ENCODE measurements at places on chromosomes 12 and 14. TPM values are rescaled to one million over a fixed set of nuclear protein-coding genes. Genes with fewer than 3 reads are reported as not detected.

Gene APOF
- not detected for total RNA-seq

DNA sequence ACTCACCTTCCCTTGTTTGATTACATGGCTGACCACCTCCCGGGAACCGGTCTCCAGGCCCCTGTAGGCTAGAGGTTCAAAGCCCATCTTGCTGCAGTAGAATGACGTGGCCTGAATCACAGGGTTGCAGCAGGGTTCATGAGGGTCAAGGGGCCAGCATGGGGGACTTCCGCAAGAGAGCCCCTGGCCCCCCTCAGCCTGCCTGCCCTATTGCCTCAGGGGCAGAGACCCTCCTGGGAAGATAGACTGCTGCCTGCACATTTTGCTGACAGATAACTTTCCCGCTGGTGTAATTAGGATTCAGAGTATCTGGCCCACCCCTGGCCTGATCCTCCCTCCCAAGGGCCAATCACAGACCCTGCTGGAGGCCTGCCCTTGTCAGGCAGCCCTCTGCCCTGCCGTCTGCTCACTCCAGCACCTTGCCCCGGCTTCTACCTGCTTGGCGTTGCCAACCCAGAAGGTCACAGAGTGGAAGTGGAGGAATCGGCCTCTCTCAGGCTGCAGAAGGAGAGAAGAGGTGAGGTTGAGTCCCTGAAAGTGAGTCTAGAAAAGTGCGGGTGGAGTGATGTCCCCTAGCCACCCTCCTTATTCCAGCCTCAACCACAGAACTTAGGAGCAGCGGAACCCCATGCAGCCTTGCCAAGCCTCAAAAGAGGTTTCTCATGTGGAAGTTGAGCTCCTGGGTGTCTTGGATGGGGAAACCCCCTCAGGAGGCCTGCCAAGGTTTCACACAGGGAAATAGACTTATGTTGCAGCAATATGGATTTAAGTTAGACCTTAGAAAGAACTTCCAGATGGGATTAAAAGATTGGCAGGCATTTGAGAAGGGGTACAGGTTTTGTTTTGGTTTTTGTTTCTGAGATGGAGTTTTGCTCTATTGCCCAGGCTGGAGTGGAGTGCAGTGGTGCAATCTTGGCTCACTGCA is 1.1 kb downstream of the HPD start:
- DNase-seq, result no peak

Gene SERPINA9
- total RNA-seq, result not detected

DNA sequence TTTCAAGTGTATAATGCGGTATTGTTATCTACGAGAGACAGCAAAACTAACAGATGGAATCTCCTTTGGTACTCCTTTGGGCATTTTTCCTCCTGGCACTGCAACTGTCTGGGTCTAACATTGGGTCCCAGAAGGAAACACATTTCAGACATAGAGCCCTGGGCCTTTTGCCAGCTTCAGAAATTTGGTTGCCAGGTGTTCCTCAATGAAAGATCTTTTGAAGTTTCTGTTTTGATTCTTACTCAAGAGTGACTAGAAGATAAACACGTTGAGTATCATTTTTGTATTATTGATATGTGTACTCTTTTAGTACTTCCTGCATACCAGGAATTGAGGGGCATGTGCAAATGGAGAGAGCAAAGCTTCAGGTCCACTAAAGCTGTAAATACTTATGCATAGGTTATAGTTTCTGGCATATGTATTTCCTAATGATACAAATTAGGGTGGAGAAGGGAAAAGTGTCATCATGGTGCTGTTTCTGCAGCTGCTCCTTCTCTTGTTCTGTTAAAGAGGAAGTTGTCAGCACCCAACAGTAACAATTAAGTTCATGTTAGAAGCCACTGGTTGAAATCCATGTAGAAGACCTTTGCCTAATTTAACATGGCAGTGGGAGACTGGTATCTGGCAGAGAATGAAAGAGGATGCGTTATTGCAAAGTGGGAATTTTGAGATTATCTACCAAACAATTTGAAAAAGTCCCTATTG is 53.5 kb downstream of the SLC38A6 start:
- DNase-seq, result no peak

- DNase-seq, result no peak
Observed at GRCh38 chr12:131380965-131381705, 329.8 kb upstream of the SFSWAP start.

DNA sequence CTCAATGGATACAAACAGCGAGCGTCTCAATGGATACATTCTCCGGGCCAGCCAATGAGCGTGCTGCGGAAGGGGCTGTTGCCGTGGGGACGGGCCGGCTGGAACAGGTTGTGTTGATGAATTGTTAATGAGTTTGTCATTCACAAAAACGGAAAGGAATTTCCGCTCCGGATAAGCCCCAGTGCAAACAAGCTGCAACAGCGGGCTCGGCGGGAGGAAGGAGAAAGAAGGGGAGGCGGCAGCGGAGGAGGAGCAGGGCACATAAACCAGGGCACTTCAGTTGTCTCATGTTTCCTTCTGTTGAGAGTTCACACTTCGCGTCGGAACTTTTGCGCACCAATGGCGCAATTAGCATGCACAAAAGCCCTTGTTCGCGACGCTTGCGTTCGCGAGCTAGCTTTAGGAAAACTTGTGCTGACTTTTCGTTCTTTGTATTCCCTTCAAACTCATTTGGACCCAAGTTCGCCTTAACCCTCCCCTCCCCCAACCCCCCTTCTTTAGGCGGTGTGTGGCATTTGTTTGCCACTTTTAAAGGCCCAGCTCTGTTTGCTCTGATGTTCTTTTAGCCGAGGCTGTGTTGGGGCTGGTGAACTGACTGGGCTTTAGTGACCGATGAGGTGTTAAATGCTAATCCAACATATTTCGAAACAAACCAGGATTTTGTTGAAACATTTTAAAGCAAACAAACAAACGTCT is at the start of gene DUSP6:
TSS of gene DUSP6 (minus strand) at position 10 of the 696 bp plus-strand sequence. CDS start 462 bp downstream, outside the sequence.
- DNase-seq, result peak; percentile 95

- DNase-seq, result no peak
Observed at GRCh38 chr12:66441905-66442559, 139.7 kb downstream of the HELB start.

DNA sequence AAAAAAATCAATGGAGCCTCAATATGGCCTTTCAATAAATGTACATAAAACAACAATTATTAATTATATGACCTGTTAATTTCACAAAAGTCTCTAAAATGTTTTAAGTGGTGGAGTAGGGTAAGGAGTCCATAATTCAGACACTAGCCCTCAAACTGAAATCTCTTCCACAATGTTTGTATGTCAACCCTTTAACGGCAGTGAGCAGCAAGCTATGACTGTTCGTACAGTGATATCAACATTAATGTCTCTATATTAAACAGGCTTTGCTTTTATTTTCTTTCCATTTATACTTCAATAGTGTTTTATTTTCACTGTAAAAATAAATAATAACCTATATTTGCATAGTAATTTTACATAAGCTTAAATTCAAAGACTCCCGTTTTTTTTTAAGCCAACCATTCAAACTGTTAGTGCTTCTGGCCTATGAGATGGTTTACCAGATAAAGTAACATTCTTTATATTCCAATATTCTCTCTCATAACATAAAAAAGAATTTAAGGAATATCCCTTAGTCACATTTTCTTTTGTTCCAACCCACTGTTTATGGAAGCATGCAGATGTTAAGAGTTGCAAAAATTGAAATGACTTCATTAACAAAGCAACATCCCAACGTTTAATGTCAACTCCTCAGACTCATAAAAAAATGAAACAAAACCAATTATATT is 2.3 kb downstream of the CDK17 start:
- no peak for DNase-seq

DNA sequence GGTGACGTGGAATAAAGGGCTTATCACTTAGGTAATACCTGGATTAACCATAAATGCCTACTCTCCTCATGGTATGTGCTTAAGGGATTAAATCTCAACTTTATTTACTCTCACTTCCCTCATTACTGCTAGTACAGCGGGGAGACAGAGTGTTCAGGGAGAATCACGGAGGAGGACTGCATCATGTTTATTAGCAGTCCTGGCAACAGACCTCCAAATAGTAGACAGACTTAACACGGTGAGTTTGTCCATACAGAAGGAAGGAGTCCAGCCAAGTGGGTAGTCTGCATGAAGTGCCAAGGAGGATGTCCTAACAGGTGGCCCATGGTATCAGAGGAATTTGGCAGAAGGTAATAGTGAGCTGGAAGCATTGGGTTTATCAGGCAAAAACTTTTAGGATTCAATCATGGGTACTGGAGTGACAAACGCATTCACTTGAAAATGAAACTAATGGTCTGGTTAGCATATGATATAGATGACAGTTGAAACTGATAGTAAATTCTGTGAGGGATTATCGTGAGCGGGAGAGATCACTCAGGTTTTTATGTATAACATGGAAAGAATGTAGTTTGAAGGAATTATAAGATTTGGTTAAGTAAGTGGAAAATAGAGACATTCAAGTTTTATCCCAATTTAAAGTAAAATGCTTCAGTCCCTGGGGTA is 471.8 kb downstream of the TMEM117 start:
- no peak for DNase-seq

DNA sequence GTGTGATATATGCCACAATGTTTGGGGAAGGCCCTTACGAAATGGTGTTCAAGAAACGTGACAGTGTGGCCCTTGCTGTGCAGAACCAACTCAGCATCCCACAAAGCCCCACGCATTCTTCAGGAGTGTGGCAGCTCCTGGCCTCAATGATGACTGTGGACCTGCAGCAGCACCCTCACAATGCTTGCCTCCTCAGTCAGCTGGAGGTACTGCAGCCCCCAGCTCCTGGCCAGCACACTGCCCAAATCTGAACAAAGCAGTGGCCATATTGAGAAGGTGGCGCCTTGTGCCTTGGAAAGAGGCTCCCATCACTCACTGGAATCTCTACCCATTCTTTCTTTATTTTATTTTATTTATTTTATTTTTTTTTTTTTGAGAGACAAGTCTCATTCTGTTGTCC is 10.4 kb downstream of the POLE2 start:
- no peak for DNase-seq

Gene SLC7A8
- total RNA-seq, result 0.29 TPM

DNA sequence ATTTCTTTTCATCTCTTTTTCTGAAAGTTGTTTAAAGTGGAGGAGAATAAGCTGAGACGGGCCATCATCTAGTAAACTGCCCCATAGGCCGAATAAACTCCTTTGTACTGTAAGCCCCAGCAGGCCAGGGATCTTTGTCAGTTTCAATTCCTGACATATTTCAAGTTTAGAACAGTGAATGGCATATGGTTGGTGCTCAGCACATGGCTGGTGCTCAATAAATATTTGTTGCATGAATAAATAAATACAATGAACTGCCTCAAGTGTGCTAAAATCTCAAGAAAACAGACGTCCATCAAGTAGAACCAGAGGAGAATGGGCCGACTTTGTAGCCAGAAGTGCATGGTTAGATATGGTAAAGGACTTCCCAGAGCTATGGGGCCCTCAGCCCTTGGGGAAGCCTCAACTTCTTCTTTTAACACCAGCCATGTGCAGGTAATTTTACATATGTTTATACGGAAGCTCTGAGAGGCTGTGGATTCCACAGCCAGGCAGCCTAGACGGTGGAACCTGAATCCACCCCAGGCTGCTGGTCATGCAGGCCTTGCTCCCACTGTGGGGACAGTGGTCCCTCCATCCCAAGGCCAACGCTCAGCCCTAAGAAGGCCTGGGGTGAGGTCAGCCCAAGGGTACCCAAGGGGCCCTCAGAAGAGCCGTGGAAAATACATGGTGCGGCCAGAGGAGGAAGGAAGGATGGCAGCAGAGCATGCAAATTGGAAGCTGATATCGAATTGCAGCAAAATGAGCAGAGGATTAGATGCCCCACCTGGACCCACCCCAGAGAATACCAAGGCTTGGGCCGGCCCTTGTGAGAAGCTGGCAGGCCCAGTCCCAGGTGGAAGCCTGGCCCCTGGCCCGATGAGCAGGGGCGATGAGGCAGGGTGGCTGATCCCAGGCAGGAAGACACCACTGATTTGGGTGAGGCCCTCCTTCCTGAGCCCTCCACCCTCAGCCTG is 8.7 kb upstream of the AQP2 start:
- DNase-seq, result no peak

Gene GPR33
- not detected for total RNA-seq

GRCh38 chr12:26863515-26863914 is 30.5 kb upstream of the ITPR2 start:
- DNase-seq, result no peak

Gene GYS2
- total RNA-seq, result not detected

GRCh38 chr12:40760821-40761220 is 68.6 kb downstream of the CNTN1 start:
- DNase-seq, result no peak

GRCh38 chr14:101398011-101398410 is 163.3 kb upstream of the DIO3 start:
- no peak for DNase-seq

Measured in glomerular endothelial cell (primary cell).